GM12864 (cell line): ENCODE measurements at places on chromosomes 3 and 15.

DNA sequence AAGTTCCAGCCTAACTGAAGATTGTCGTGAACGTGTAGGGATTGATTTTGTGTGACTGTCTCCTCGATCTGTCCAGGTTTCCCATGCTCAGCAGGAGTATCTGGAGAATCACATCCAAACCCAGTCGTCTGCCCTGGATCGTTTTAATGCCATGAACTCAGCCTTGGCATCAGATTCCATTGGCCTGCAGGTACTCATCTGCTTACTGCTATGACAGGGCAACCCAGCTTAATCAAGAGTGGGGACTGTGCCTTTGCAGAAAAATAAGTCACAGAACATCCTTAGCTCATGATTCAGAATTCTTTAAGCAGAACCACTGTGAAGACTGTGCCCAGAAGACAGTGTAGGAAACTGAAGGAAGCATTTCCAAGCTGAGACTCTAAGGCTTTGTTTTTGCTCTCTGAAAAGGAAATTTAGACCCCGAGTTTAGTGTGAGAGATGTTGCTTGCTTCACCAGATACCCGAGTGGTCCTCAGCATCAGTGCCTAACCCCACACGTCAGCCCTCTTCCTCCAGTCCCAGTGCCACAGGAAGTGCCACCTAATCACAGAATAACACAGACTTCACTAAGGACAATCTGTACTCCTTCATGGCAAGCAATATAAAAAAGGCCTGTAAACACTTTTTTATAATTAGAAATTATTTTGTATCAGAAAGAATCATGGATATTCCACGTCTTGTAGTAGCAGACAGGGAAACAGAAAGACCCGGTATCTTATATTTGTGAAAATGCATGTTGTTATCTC lies 34.2 kb downstream of the MYZAP start:
- no peak for DNase-seq

DNA sequence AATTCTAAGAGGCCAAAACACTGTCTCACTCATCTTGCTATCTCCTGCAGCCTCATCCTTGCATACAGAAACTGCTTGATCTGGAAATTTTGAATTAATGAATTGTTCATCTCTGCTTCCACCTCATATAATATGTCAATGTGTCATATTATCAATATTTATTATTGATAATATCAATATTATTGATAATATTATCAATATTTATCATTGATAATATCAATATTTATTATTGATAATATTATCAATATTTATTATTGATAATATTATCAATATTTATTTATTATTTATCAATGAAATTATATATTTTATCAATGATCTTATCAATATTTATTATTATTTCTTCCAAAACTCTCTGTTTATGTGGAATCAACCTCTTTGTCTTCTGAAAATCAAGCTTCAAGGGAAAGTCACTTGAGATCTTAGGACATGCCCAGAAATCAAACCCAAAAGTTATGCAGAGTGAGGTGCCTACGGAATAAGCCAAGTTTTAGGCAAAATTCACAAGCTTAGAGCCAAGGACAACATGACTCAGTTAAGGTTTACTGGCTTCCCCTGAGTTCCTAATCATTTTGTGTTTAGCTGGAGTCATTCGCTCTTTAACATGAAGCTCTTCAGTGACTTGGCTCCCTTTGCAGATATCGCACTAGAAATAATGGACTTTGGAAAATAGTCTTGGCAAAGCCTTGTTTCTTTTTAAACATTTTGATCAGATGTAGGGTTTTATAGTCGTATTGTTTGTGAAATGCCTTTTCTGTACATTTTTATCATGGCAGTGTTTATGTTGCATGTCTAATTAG lies 297.1 kb upstream of the RARB start:
- no peak for DNase-seq

- DNase-seq: no peak
Observed at GRCh38 chr3:79994397-79994796, 226.6 kb upstream of the ROBO1 start.

DNA sequence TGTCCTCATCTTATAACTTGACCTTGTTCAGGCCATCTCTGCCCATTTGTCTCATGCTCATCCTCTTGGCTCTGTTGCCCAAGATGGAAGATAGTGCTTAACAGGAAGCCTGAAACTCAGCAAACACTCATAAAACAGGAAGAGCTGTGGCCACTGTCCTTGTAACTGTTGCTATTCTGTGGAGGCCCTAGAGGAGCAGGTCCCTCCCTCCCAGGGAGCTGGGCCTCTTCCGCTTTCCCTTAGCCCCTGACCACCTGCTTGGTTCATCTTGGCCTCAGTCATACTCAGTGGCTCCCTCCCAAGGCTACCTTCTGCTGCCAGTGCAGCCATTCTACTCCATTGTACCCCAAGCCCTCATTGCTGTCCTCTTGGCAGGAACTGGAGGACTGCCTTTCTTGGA lies 3.5 kb downstream of the MAPKAPK3 start:
- DNase-seq: no peak

DNA sequence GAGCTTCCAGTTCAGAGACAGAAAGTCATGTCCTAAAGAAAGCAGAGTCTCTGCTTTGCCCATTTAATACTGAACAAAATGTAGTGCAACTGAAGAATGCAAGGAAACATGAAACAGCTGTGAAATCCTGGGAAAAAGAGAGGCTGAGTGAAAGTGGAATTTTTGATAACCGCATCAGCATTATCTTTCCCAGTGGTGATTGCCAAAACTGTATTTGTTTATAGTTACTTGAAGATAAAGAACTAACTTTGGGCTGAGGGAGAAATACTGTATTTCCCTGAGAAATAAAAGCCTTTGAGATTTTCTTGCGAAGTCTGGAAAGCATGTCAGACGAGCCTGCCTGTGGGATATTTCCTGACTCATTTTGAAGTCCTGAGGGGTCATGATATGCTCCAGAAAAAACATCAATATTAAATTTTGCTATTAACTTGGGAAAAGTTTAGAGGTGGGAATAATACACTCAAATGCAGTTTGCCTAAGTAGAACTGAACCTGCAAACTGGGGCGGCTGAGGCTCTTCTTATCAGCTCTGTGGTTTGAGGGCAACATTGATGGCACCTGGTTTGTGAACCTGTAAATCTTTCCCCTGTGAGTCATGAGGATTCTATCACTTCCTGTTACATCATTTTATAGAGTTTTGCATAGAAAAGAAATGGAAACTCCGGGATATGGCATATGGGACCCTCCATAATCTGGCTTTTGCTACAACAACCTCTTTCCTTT lies 855.3 kb downstream of the MCTP2 start:
- DNase-seq: no peak

DNA sequence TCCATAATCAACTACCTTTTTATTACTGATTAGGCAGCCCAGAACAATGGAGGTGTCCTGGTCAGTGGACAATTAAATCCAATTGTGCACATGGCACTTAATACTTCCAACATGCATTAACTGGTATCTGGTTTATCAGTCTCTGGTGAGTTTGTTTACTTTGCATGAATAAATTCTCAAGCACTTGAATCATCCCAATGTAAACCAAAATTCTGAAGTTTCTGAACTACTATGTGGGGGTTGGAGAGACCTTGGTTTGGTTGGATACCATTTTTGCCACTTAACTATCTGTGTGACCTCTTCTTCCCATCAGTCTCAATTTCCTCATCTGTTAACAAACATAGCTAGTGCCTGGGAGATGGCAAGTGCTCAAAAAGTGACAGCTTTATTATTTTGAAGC lies 70.5 kb upstream of the MAP4 start:
- no peak for DNase-seq

DNA sequence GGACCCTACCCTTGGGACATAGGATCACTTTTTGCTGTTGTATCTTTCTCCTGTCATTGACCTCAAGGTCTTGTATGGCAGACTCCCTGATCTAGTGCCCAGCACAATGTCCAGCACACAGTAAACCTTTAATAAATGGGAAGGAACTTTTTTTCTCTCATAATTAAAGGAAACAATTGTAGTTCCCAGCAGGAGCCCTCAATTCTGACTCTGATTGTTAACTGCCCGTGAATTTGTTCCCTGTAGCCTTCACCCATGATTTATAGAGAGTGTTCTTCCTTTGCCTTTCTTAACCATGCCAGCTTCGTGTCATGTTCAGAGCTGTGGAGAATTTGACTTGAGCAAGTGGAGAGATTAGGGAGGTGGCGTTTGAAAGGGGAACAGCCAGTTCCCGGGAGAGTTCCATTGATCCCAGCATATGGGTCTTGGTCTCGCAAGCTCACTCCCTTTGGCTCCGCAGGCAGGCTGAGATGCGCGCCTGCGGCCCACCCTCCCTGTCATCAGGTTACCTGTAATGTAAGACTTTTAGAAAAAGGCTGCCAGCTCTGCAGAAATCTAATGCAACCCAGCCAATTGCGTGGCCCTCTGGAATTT lies 182.6 kb downstream of the TP63 start:
- DNase-seq: no peak
